KG1 (cell line): ENCODE measurements at places on chromosomes 7 and 10.

DNA sequence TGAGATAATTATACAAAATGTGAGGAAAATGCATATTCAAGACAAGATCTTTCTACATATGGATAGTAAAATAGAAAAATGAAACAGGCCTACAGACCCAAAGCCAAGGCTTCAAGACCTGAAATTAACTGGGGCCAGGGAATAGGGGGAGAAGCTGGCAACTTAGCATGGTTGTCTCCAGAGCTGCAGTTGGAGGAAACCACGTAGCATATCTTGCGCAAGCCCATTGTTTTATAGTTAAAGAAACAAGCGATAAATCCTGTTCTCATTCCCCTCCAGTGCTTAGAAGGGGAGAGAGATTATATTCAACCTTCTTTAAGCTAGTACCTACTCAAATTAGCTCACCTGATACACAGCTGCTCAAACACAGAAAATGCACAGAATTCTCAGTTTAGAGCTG is 197.1 kb downstream of the SORCS1 start:
- no peak for DNase-seq

DNA sequence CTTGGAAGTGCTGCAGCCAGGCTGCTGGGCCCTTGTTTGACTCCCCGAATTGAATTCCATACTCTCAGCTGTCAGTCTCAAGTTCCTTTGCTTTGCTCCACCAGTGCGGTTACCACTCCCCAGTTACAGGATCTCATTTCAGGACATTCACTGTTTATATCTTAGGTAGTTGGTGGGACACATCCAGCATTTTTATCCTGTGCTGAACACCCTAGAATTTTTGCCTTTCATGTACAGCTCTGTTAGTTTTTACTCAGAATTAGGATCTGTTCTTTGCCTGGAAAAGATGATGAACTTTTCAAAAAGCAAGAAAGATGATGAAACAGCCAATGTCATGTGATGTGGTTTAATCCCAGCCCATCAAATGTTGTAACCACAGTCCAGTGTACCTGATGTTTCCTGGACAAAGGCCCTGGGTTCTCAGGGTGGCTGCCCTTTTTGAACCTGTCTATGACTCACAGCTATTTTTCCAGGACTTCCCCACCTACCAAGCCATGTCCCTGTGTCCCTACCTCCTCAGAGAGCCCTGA is 149.7 kb downstream of the NOC3L start:
- no peak for DNase-seq

DNA sequence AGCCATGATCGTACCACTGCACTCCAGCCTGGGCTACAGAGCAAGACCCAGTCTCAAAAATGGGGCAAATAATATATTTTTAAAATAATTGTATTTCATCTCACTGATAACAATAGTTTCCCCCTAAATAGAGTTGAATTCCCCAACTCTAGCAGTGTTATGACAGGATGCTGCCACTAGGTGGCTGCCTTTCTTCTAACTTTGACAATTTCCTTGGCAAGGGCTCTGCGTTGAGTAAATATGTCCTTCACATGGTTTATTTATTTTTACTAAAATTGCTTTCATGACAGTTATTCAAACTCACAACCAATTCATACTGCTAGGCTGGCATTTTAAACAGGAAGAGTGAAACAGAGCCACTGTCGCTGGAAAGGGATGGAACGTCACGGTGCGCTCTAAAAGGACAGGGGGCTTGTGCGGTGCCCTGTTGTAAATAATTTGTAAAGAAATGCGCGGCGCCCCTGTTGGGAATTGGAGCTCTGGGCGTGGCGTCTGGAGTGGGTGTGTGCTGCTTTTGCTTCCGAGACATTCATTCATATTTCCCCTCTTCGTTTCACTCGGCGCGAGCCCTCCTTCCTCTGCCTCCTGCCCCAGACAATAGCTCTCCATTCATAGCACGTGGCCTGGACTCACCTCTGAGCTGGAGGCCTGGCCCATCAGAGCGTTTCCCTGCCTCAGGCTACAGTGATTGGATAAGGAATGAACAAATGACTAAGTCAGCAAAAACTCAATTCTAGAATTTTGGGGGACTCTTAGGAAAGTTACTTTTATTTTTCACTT is 20.5 kb upstream of the PITRM1 start:
- peak; percentile 16 for DNase-seq

DNA sequence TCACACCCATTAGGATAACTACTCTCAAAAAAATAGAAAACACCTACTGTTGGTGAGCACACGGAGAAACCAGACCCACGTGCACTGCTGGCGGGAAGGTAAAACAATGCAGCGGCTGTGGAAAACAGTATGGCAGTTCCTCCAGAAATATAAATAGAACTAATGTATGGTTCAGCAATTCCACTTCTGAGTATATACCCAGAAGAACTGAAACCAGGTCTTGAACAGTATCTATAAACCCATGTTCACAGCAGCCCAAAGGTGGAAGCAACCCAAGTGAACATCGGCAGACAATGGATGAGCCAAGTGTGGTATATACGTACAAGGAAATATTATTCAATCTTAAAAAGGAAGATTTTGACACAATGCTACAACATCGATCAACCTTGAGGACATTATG is 164.7 kb downstream of the ZMYND11 start:
- DNase-seq: no peak

GRCh38 chr7:75879771-75880184 is 944 bp downstream of the RHBDD2 start:
- no peak for DNase-seq

DNA sequence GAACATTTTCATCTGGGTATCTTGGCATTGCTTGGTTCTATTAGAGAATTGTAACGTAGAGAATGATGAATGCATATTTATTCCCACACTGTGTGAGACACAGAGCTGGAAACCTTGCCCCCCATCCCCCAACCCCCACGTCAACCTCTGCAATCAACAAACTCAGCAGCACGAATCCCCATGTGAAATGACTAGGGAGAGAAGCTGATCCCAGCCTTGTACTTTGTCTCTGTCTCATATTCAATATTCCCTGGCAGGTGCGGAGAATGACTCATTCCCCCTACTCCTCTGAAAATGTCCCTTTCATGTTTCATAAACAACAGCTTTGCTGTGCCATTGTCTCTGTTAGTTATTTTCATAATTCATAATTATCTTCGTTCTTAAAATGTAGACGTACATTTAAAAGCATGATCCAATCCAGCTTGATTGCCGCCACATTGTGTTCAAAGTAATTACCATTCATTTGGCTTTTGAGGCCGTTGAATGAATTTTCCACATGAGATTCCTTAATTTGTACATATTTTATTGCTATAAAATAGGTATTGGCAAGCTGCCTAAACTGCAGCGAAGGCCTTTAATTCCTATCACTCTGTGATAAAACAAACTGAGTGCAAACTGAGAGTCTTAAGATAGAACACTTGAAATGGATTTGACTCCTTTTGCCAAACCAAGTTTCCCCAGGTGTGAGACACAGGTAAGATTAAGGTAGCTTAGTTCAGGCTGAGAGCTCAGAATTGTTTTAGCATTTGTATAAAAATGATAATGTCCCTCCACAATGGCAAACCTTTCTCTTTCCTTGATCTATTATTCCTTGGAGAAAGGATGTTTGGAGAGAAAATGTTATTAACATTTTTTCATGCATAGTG is 920.2 kb downstream of the TYW1 start:
- DNase-seq: no peak

GRCh38 chr10:31808258-31809218 is 120.1 kb downstream of the ARHGAP12 start:
- DNase-seq: peak; percentile 17

DNA sequence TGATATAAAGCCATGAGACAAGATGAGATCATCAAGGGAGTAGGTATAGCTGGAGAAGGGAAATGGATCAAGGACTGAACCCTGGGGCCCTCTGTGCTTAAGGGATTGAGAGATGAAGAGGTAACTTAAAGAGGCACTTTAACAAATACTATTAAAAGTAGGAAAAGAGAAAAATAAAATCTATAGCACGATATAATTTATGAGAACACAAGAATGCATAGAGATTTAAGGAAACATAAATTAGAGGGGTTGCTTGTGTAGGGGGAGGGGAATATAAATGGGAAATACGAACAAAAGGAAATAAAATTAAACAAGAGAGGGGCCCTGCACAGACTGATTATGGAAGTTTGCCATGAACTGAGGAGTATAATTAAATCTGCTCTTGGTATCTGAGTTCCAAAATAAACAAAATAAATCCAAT is 15.6 kb upstream of the LRRC17 start:
- DNase-seq: no peak

DNA sequence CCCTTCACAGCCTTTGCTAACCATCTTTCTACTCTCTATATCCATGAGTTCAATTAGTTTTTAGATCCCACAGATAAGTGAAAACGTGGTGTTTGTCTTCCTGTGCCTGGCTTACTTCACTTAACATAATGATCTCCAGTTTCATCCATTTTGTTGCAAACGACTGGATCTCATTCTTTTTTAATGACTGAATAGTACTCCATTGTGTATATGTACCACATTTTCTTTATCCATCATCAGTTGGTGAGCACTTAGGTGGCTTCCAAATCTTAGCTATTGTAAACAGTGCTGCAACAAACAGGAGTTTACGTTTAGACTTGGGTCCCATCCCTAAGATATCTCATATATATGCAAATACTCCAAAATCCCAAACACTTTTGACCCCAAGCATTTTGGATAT is 9.1 kb downstream of the CDC123 start:
- DNase-seq: no peak

DNA sequence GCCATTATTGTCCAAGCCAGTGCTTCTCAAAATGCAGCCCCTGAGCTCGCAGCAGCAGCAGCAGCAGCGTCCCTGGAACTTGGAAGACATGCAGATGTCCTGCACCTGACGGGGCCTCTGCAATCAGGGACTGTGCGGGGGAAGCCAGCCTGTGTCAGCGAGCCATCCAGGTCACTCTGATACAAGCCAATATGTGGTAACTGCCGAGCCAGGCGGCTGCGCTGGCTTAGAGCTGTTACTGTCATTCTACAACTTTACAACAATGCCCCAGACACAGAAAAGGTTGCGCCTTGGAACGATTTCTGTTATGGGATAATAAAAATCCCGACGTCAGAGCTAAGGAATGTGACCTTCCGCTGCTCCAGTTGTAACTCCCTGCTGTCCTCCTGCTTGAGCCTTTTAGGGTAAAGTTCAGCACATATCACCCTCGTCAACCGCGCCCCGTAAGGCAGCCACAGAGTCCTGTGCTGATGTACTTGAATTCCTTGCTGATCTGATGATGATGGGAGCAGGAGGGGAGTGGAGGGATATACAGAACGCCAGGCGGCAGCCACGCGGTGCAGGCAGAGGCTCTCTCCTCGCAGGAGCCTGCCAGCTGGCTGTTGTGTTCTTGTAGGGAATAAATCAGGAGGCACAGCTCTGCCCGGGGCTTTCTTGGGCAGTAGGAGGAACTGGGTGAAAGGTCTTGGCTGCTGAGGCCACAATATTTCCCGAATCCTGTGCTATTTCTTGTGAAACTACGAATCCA is 20.0 kb upstream of the CRYGN start:
- no peak for DNase-seq
